Activated T-helper 9 cell treated with anti-CD3 and anti-CD28 coated beads, Interleukin-2, amount 50 U/mL, for 16 hours (primary cell): ENCODE measurements at places on chromosomes 7 and 10.

GRCh38 chr10:118161461-118162246, 114.9 kb upstream of the RAB11FIP2 start:
- no peak for DNase-seq

DNA sequence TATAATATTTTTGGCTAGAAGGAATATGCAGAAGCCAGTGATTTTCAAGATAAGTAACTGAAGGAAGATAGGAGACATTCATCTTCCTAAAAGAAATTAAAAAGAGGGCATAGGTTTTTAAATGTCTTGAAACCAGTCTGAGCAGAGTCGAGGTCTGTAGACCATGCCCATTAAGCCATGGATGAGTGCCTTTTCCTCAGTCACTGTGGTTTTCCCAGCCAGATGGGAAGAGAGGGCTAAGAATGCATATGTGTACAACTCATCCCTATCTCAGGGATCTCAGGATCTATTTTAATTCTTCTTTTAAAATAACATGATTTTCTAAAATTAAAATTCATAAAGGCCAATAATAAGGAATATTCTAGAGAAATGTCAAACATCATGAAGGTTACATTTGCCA, 112.8 kb downstream of the PPP1R3A start:
- no peak for DNase-seq

- DNase-seq: no peak
Measured at GRCh38 chr7:102152672-102153598, 133.7 kb upstream of the SH2B2 start.

DNA sequence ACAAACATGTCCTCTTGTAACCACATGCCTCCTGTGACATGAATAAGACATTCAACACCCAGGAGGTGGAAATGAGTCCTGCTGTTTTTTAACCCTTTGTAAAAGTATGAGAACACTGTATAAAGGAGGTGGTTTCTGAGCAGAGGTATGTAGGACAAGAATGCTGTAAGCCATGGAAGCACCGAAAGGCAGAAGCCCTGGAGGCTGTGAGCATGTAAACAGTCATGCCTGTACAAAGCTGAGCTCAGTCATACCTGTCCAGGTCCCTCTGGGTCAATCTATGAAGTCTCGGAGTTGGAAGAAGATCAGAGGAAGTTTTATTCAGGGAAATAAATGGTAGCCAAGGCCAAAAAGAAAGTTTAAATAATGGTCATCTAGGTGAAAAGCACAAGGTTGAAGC, 34.7 kb upstream of the XPNPEP1 start:
- DNase-seq: no peak
